Activated naive CD4-positive, alpha-beta T cell treated with anti-CD3 and anti-CD28 coated beads, Interleukin-2, amount 50 U/mL, for 72 hours (primary cell): ENCODE measurements at places on chromosomes 5 and 9.
A peak's percentile ranks its signal among the peaks of the same experiment; 100 is the strongest.

DNA sequence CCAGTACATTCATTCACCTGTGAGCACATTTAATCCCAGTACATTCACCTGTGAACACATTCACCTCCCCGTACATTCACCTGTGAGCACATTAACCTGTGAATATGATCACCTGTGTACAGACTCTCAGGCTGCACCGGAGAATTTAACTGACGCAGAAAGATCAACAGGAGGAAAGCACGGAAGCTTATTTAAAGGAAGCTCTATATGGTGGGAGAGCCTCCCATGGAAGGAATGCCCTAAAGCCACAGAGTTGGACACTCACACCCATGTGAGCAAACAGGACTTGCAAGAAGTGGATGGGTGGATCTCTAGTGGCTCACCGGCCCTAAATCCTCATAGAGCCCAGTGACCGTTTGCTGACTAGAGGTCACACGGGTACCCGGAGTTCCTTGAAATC, 38.2 kb downstream of the TRIP13 start:
- DNase-seq: peak; percentile 20

- DNase-seq: no peak
Observed at GRCh38 chr9:76658510-76659231, 105.6 kb upstream of the PCA3 start.

GRCh38 chr5:122915717-122916461, 70.5 kb downstream of the SNX24 start:
- no peak for DNase-seq

DNA sequence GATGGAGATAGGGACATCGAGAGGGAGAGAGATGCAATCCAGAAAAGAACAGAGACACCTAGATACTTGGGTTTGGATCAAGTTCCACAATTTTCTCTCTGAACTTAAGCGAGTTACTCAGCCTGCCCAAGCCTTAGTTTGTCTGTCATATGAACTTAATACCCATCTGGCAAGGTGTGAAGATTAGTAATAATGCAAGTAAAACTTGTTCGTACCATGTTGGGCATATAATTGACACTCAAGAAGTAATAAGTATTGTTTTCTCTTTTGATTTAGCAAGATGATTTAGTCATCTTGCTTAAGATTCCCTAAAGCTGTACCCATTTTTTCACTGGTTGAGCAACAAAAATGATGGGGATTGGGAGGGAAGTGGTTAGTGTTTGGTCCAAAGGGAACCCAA, 7.5 kb downstream of the RABGAP1 start:
- DNase-seq: peak; percentile 9

DNA sequence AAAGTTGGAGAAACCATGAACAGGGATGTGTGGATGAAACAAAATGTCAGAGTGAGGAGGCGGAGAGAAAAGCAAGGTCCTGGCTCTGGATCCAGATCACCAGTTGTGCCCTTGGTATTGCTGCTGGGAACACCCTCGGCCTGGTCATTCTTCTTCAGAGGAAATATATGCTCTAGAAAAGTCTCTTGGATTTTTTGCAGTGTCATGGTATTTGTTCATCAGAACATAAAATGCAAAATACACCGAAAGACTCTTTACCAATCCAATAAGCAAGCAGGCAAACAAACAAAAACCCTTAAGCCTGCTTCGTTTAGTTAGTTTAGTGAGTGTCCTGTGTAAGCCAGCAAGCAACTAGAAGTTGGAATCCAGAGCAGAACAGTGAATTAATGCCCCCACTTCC, 88.7 kb upstream of the CDH6 start:
- no peak for DNase-seq

DNA sequence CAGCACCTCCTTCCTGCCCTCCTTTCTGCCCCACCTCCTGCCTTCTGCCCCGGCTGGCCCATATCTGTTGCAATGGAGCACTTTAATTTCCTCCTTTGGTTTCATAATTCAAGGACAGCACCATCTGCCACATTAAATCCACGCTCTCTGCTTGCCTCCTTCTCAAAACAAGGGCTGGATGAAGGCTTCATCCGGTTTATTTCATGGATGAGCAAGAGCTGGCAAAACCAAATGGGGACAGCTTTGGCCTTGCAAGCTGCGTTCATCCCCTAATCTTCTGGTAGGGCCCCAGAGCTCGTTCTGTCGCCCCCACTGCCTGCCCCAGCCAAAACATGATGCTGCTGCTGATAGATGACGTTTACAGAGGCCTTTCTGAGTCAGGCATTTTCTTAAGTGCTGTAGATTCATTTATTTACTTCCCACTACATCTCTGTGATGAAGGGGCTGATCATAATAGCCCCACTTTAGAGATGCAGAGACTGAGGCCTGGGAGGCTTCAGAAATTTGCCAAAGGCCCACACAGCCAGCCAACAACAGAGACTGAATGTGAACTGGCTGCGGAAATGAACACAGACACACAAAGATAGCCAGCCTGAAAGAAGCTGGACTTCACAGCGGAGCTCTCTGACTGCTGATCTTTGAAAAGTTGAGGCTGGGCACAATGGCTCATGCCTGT, 115.6 kb upstream of the CPEB4 start:
- no peak for DNase-seq

DNA sequence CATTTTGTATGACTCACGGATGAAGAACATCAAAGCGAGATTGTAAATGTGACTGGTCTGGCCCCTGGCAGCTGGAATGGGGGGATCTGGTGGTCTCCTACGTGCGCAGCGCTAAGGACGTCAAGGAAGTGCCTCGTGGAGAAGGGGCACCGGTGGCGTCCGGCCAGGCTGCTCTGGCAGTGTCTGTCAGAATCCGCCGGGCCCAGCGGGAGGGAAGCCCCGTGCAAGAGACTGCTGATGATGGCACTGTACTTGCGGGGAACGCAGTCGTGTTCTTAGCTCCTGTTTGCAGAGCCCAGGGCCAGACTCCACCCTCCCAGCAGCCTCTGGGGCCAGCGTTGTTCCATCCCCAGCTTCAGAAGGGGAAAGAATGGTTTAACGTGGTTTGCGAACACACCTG, 75.5 kb downstream of the COL5A1 start:
- DNase-seq: no peak

DNA sequence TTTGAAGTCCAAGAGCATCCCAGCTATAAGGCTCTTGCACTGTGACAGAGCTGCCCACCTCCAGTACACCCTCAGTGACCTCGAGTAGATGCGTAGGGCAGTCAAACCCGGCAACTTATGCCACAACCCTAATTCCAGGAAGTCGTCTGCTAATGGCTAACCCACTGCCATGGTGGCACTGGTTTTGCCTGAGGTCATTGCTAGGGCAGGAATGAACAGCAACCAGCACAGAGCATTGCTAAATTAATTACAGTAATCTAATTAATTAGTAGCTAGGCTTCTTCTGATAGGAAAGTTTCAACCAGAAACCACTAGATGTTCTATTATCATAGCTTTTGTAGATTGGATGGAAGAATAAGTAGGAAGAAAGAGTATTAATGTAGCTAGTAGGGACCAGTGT, 122.8 kb downstream of the DPYSL3 start:
- DNase-seq: no peak

- no peak for DNase-seq
Observed at GRCh38 chr9:27340961-27341511, 44.1 kb upstream of the EQTN start.
